ENCODE measurements at places on chromosomes 1 and 21.

DNA sequence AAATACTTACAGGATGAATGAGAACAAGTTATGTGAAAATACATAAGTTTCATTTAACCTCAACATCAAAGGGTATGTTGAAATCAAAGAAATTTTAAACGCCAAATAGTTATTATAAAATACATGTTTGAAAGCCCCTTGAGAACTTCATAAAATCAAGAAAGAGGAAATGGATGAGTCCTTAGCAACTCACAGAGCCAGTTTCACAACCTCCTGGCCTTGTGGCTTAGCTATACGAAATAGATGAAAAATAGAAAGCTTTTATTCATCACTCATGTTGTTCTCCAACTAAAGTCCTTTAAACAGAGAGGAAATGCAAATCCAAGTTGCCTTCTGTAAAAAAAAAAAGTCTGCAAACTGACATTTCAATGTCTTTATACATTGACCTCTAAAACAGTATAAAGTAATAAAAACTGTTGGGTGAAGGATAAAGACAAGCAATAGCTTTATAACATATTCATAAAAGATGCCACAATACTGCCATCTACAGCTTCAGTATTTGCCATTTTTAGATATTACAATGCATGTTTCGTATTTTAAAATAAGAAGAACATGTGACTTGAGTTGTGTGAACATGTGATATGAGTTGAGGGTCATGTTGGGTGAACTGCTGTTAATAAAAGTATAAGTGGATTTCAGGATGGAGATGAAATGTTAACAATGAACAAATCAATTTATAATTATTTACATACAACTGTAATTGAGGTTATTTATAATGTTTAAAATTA is 847.8 kb downstream of the MRPL39 start:
- DNase-seq, result no peak

DNA sequence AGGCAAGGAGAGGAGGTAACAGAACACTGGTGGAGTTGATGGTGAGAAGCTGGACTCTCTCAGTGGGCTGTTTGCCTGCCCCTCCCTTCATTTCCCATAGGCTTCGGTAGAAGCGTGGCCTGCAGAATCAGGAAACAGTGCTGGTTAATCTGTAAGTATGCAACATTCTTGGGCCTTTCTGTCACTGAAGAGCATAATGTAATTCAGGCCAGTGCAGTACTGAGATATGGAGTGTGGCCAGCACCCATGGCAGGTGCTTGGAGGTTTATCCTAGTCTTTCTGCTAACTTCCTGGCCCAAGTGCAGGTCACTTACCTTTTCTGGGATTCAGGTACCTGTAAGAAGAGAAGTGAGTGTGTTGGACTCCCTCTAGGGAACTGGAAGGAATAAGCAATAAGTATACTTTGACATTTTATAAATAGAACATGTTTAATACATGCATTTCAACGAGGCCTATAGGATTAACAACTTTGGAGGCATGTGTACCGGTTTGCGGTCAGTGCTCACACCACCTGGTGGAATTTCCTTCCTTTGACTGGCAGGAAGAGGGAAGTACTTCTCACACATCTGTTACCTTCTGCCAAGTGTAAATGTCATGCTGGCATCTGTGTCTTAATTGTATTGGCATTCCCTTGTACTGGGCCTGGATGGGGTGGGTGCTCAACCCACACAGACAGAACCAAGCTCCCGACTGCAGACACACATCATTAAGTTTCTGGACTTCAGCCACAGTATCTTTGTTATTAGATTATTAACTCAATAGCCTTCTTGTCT is 105.5 kb downstream of the KIF26B start:
- no peak for DNase-seq

GRCh38 chr1:204254031-204254661 is 40.4 kb upstream of the GOLT1A start:
- DNase-seq, result peak; percentile 73

DNA sequence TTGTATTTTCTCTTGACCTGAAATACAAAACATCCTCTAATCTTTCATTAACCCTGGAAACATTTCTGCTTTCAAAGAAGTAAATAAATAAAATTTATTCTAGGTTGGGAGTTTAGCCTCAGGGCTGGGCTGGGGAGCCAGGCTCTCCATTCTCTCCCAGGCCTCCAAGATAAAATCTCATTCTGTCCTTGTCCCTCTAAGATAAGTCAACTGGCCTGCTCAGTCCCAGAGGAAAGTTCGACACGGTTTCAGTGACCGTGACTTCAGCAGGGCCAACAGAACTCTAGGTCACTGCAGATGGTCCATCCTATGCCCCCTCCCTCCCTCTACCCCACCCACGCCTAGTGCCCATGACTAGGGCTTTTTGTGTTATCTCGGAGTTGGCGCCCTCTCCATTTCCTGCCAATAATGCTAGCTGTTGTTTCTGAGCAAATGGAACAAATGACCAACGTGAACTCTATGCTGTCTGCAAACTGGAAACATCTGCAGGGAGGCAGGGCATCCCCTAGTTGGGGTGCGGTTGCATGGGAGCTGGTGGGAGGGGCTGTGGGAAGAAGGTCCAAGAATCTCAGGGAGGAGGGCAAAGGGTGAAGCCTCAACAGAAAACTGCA is 10.1 kb upstream of the ADORA3 start:
- no peak for DNase-seq

GRCh38 chr21:44506279-44507255 is 33.4 kb downstream of the KRTAP10-1 start:
- DNase-seq, result no peak

GRCh38 chr21:36747815-36748383 is 49.0 kb downstream of the SIM2 start:
- DNase-seq, result no peak

- DNase-seq, result no peak
These were observed 5.6 kb downstream of the OLIG2 start for GRCh38 chr21:33031152-33031911.

DNA sequence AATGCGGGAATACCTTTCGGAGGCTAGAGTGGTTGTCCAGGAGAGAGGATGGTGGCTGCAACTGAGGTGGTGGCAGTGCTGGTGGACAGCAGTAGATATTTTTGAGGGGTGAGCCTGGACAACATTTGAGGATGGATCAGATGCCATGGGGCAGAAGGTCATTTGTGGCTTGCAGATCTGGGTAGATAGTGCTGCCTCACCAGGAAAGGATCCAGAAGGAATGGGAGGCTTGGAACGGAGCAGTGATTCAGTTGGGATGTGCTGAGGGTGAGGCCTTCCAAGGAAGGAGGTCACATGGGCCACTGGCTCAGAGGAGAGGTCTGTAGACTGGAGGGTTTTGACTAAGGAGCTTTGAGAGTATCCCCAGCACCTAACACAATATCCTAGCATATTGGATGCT is 110.8 kb upstream of the KAZN start:
- DNase-seq, result peak; percentile 24

DNA sequence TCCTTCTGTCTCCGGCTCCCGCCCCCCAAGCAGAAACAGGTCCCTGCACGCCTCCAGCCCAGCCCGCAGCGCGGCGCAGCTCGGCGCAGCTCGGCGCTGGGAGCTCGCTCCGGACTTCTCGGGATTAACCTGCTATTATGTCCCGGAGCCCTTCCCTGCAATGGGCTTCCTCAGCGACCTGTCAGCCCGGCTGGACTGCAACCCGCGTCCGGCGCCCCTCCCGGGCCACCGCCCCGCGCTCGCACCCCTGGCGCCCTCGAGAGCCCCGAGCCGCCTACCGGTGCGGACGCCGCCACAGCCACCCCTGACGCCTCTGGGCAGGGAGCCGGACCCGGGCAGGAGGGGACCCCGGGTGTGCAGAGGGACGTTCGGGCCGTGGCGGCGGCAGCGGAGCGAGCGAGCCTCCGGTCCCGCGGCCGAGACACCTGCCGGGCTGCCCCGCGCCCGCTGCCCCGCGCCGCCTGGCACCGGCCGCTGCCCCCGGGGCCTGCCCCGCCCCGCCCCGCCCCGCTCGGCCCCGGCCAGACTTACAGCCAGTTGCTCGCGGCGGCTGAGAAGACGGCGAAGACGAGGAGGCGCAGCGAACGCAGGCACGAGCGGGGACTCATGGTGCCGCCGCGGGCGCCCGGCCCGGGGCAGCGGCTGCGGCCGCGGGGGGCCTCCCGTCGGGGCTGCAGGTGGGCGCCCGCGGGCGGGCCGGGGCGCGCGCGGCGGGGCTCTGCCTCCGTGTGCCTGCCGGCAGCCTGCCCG is 407 bp downstream of the WNT4 start:
- no peak for DNase-seq

DNA sequence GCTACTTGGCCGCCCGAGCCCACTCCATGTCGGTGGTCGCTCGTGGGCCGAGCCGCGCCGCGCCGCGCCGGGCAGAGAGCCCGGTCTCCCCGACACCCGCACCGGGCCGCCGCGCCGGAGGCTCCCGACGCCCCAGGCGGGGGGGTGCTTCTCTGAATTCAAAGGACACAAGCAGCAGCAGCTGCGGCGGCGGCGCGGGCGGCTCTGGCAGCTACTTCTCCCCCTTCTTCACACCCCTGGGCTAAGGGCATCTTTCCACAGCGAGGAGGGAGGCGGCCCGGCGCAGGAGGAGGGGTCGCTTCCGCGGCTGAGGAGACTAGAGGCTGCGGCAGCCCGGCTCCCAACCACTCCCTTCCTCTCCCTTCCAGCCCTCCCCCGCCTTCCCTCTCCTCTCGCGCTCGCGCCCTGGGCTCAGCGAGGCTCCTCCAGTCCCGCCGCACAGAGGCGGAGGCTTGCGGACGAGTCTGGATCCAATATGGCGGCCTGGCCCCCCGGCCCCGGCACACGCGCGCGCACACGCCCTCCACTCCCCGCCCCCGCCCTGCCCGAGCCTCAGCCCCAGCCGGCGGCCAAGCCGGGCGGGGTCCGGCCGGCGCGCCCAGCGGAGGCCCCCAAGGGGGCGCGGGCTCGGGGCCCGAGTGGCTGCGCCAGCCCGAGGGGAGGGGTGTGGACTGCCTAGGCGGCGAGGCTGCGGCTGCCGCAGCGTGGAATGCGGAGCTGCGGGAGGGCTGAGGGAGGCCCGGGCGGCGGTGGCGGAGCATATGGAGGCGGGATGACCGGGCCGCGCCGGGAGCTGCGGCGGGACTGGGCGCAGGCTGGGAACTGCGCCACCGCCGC is at the start of gene CDC42BPA:
Gene CDC42BPA (minus strand): TSS at position 477 of the 837 bp plus-strand sequence. CDS start 1,310 bp downstream, outside the sequence.
- DNase-seq, result no peak

- DNase-seq, result no peak
These were observed 179.6 kb downstream of the TGFBR3 start for GRCh38 chr1:91706140-91706957.

DNA sequence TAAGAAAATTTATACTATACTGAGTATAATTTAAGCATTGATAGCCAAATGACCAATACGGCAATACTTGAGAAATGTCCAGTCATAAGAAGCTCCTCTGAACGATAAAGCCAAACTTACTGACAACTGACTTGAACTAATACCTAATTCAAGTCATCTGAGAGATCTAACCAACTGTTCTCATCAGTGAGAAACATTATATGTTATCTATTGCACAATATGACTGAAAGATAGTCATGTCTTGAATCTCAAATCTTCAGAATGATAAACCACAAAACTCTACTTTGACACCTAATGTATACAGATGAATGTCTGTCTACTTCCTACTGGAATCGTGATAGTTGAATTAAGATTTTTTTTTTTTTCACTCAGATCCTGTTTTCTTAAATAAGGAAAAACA is 39.0 kb downstream of the APP start:
- no peak for DNase-seq

GRCh38 chr1:22490309-22490708 is 38.7 kb downstream of the ZBTB40 start:
- no peak for DNase-seq

DNA sequence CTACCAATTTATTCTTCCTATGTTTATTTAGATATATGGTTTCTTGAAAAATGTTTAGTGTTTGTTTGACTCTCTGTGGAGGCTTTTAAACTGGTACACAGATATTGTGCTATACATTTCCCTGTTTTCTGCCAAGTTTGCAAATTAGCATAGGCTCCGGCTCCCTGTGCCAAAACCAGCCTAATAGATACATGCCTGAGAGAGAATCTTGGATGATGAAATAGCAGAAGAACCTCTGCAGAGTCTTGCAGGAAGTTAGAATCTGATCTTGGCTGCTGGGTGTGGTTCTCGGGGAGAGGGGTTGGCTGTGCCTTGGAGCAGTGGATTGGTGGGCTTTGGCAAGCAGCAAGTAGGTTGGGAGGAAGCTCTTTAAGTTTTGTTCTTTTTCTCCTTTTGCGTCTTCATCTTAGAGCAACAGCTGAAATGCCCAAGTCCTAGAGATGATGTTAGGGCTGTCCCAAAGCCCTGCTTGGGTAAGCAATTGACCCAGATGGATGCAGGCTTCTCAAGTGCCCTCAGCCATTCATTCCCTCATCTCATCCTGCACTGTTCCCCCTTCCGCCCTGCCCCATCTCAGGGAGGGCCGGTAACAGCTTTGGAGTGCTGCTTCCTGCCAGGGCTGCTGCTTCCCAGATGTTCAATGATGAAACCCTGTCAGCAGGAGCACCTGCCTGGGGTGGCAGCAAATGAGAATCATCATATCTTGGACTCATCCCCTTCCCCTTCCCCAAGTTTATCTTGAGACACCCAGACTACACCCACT is 9.3 kb downstream of the PLA2G2A start:
- DNase-seq, result no peak

DNA sequence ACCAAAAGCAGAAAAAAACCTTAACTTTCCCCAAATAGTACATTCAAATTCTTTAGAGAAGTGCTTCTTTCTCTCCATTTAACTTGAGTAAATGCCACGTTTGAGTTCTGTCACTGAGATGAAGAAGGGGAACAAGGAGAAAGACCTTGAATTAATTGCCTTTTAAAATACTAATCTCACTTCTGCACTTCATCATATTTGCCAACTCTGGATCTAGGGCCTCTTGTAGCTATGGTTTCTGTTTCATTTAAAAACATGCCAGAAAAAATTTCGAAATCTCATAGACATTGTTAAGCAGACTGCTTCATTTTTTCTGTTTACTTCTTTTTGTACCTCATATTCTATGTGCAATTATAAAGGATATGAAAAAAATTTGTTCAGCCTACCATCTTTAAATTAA is 24.6 kb downstream of the MIXL1 start:
- peak; percentile 23 for DNase-seq

DNA sequence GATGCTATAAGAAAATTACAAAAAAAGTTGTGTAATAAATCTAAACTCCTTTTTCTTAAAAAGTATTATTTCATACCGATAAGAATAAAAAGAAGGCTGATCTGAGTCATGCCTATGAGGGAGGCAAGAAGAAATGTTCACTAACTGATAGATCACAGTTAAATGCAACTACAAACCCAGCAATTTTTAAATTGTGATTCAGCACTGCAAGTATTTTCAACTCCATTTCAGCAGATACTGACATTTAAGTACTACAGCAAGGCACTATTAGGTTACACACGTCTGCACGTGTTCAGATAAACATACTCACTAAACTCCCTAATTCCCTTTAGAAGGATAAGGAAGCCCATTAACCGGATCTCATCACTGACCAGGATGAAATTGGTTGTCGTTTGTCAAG is 213.3 kb upstream of the ZRANB2 start:
- no peak for DNase-seq

DNA sequence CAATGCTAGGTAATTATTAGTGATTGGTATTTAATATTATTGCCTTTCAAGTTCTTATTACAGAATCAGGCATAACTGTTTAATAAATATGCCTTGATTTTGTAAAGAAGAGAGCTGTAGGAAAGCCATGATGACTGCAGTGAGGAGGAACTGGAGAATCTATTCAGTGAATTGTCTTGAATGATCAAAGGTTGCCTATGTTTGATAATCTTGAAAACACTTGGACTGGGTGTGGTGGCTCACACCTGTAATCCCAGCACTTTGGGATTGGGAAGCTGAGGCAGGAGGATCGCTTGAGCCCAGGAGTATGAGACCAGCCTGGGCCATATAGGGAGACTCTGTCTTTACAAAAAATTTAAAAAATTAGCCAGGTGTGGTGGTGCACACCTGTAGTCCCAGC is 42.4 kb downstream of the FMN2 start:
- no peak for DNase-seq

- no peak for DNase-seq
These were observed 28.2 kb upstream of the FCRL4 start for GRCh38 chr1:157626099-157626498.

All from GM04503 (cell line).